ENCODE measurements at places on chromosomes 16 and 17.

DNA sequence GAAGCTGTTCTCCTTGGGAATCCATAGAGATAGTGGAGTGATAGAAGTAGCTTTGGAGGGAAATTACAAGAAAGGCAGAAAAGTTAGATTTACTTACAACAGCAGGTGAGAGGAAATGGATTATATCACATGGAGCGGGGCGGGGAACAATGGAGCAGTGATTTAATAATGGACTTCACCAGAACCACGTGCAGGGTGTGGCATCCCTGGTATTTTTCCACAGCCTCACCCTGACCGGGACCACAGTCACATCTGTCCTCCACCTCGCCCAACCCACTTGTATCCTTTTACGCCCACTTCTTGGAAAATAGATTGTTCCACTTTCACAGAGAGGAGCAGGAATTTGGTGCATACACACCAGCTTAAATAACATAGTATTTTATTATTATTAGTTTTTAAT lies 15.9 kb upstream of the CYB5B start:
- DNase-seq = no peak

DNA sequence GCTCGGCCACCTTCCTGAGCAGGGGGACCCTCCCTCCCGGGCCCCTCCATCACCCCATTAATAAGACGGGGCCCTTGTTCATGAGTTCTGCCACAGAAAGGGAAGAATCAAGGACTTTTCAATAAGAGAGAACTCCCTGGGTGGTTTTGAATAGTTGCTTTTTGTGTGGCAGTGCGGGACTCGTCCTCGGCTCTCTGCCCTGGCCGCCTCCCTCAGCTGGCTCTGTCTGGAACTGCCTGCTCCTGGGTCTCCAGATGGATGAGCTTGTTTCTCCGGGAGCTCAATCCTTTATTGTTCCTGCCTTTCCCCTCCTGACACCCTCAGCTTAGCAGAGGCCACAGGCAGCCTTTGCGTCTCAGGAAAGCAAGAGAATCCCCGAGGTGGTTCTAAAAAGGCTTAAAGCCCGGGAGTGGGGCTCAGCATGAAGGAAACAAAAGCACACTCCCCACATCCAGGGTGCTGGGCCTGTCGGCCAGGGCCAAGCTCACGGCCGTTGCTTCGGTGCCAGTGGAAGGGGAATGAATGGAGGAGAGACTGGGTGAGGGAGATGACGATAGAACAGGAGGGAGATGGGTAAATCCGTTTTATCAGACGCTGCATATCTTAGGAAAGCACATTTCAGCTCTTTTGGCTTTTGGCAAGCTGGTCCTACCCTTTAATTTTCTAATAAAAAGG lies 60.2 kb downstream of the RAI1 start:
- no peak for DNase-seq

GRCh38 chr16:87457709-87458423 lies 35.0 kb downstream of the ZCCHC14 start:
- DNase-seq = no peak

GRCh38 chr17:58398574-58399266 lies 18.6 kb downstream of the RNF43 start:
- DNase-seq = no peak

GRCh38 chr17:39270923-39271322 lies 45.2 kb upstream of the STAC2 start:
- DNase-seq = no peak

- no peak for DNase-seq
Measured at GRCh38 chr17:78086740-78087139, 41.8 kb downstream of the TMC6 start.

DNA sequence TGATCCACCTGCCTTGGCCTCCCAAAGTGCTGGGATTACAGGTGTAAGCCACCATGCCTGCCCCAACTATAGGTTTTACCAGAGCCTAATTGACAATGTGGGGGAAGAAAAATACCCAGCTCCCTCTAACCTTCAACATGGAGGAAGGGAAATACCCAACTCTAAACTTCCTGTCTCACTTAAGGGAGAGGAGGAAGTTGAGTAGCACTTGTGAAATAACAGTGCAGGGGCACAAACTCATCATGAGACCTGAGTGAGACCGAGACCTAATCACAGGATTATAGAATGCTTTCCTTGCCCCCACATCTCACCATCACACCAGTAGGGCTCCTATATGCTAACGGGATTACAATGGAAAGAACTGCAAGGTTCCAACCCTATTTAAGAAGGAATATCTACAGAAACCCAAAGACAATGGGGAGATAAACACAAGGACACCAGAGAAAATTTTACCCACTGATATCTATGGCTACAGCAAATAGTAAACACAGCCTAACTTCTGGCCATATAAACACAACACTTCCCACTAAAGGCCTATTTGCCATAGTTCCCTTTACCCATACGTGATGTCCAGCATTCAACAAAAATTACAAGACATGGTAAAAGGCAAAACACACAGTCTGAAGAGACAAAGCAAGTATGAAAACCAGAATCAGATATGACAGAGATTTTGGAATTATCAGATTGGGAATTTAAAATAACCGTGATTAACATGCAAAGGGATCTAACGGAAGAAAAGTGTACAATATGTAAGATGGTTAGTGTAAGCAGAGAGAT lies 26.9 kb downstream of the OR3A1 start:
- DNase-seq = no peak

DNA sequence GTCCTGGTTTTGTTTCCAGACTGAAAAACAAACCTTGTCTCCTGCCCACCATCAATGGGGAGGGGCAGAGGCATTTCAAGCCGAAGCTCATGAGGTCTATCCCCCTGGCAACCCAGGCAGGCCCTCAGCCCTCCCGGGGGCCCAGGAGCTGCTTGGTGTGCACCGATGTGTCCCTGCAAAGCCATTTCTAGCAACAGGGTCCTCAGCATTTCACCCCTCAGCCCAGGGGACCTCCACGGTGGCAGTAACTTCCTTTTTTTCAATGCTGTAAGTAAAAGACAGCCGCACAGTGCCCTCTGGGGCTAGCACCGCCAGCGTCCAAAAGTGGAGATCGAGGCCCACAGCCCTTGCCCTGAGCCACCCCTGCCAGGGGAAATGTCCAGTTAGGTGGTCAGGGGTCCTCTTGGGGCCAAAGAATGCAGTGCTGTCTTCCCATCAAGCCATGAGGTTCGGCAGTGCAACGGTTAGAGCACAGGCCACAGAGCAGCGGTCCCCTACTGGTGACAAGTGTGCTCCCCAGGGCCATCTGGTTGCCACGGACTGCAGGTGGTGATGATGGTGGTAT lies 79.9 kb downstream of the LITAF start:
- no peak for DNase-seq

DNA sequence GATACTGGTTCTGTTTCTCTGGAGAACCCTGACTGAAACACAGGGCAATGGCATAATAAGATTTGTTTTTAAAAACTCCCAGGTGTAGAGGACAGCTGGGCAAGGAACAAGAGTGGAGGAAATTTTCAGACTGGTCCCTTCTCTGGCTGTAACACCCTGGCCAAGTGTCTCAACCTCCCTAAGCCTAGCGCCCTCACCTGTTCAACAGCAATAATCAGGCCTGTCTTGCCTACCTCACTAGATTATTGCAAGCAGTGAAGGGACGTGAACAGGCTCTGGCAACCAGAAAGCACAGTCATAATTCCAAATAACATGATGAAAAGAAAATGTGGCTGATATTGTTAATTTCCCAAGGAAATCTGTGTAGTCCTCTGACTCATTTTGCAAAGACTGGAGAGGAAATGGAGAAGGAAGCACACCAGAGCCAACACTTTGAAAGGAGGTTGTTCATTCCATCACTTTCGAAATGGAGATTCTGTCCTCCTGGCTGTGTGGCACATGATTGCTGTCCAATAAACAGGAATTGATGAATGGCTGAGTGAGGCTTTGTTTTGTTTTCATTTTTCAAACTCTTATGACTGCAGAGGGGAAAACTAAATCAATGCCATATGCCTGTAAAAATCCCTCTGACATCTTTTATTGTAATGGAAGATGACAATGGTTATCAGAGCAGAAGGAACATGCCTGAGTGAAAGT lies 87.5 kb upstream of the HLF start:
- DNase-seq = no peak

GRCh38 chr17:44733753-44734152 lies 25.0 kb upstream of the ADAM11 start:
- no peak for DNase-seq

- DNase-seq = no peak
Measured at GRCh38 chr17:38430316-38430715, 2.1 kb downstream of the ARHGAP23 start.

DNA sequence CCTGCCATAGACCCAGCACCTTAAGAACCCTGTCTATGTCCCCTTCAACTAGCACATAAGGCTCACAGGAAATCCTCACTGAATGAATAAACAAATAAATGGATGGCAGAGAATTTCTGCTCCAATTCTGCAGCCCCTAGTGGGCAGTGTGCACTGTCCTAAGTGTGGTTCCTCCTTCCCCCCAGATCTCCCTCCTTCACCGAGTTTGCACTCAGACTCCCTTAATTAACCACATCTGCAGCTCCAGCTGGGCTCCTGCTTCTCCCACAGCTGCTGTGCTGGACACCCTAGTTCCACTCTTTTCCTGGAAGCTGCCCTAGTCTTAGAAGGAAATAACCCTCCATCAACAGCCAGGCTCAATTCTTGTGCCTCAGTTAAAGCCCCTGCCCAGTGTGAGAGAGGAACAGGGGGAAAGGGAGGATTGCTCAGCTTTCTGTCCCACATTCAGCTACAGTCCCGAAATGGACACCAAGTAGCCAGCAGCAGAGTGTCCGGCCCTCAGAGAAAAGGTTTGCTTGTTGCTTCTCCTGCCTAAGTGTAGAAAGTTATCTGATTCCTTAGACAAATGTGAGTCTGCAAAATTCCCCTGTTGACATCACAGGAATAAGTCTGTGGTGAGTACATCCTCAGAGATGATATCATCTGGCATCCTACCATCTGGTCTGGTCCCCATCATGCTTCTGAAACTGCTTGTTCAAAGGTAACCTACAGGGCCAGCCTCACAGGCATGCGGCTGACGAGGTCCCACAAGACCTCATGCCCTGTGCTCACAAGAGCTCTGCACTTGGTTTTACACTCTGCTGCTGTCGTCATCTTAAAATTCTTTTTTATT lies 12.3 kb downstream of the LRRC3C start:
- no peak for DNase-seq

DNA sequence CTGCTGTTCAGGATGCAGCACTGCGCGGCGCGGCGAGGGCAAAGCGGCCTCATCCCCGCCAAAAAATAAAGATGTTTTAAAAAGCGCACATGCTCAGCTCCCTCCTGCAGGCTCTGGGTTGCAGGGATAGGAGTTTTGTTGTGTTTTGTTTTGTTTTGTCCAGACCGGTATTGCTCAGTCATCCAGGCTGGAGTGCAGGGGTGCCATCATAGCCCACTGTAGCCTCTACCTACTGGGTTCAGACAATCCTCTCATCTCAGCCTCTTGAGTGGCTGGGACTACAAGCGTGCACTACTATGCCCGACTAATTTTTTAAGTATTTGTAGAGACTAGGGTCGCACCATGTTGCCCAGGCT lies 636 bp downstream of the WWOX start:
- no peak for DNase-seq

DNA sequence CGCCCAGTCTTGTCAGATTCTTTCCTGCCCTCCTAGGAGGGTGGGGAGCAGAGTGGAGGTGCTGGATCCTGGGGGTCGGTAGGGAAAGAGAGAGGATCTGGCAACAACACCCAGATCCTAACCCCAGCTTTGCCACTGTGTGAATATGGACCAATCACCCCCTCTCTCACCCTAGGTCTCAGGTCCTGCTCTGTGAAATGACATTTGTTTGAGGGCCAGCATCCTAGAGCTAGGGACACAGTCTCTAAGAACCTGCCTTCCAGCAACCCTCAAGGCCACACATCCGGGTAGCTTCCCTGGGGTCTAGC lies 28.4 kb upstream of the MAP3K14 start:
- DNase-seq = no peak

GRCh38 chr16:1125471-1125870 lies 27.4 kb upstream of the CACNA1H start:
- no peak for DNase-seq

DNA sequence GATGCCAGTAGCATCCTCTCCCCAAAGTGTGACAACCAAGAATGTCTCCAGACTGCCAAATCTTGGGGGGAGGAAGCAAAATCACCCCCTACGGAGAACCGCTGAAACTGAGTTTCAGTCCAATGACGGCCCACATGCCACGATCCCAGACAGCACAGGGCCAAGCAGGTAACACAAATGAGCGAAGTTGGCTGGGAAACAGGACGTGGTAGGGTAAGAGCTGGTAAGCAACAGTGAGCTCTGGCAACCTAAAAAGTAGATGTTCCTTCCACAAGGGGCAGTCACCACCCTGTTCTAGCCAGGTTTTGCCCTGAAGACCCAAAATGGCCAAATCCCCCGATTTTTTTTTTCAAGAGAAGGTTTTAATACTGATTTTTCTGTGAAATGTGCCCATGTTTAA lies 25.4 kb downstream of the ZFHX3 start:
- DNase-seq = no peak

DNA sequence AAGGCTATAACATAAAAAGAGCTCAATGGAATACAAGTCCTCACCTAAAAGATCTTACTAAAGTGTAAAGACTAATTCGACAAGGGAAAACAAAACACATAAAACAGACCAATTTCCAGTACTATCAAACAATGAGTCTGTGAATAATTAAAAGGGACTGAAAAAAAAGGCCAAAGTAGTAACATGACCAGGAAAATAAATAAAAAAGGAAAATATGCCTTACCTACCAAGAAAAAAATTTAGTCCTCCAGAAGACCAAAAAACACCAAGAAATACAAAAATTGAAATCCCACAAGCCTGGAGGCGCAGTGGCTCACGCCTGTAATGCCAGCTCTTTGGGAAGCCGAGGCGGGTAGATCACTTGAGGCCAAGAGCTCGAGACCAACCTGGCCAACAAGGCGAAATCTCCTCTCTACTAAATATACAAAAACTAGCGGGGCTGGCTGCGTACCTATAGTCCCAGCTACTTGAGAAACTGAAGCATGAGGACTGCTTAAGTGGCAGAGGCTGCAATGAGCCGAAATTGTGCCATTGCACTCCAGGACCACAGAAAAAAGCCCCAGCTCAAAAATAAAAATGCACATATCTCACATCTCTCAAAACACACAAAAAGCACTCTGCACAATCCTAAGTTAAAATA lies 60.8 kb downstream of the TEX14 start:
- no peak for DNase-seq

DNA sequence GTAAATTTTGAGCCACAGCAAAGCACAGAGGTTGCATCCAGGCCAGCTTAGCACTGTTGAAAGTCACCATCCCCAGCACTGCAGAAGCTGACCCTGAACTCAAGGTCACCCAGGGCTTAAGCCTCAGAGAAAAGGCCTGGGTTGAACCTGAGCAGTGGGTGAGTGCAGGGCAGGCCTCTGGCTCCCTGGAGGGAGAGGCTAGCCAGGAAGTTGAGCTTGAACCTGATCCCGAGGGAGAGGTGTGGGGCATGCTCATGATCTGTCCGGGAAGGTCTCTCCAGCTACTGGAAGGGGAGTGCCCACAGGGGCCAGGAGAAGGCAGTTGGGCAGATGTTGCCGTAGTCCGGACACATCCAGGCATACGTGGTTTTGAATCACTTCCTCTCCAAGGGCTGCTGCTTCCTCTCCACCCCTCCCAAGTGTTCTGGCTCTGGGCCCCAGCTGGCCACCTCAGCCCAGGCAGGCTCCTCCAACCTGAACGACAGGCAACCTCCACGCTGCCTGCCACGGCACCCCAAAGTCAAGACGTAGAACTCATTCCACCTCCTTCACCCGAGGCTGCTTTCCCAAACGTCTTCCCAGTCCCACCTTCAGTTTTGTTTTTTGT lies 18.4 kb downstream of the CARHSP1 start:
- DNase-seq = no peak
